ENCODE measurements at places on chromosomes 7 and 10.
A peak's percentile ranks its signal among the peaks of the same experiment; 100 is the strongest.

DNA sequence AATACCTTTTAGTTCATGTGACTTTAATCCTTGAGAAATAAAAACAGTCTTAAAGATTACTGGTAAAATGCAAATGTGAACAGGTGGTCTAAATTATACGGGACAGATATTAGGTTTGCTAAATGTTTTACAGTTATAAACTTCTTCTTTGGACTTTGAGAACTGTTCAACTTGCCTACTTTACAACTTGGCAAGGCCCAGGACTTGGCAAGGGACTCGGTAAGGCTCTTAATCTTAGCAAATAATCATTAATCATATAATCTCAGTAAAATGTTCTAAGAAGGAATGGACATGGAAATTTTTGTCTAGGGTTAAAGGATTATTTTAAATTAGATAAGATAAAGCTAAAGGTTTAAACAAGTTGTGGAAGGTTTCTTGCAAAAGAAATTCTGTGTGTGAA is 4.8 kb upstream of the UBE2D4 start:
- DNase-seq: no peak

DNA sequence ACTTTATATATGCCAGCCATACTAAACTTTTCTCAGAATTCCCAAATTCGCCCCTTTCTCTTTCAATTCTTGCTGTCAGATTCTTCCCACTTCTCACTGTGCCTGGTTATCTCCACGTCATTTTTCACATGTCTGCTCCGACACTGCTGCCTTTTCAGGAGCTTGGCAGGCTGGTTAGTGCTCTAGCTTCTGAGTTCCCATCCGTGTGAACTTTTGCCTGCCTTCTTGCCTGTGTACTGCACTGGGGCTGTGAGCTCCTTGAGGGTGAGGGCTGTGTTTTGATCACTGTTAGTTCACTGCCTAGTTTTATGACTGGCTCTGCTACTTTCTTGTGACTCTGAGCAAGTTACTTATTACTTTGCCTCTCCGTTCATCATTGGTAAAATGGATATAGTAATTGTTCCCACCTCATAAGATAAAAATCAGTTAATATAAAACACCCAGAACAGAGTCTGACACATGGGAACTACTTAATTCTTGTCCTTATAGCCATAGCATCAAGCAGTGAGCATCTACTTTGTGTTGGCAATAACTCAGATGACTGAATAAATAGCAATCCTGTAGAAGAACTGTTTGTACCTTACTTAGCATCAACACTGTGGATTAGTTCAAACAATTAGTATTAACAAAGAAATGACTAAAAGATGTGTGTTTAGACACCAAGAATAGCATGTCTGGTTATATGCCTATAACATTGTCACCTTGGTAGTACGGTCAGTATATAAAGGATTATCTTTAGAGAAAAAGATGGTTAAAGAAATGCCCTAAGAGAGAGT is 5.5 kb downstream of the GSTO1 start:
- DNase-seq: peak; percentile 9

- no peak for DNase-seq
Measured at GRCh38 chr10:70845256-70845655, 29.5 kb downstream of the SGPL1 start.

- DNase-seq: no peak
Measured at GRCh38 chr10:96342402-96342801, 16.4 kb downstream of the OPALIN start.

- no peak for DNase-seq
Measured at GRCh38 chr10:90743291-90743690, 114.5 kb downstream of the HTR7 start.

DNA sequence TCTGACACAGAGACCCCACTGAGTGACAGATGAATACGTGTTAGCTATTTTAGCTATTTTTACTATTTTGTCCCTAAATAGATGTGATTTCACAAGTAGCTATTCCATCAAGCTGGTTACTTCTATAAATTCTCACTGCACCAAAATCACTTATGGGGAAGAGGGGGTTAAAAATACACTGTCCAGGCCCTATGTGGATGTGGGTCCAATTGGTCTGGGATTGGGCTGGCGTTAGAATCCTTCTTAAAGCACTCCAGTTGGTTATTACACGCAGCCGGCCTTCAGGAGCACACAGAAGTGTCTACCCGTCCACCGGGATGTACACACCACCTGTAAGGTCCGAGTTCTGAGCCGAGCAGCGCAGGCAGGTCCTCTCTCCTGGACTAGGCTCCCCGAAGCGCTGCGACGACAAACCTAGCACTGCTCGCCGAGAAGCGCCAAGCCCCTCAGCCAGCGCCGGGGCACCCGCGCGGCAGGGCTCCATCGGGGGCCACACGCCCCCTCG is 222.3 kb upstream of the MKLN1 start:
- no peak for DNase-seq

GRCh38 chr7:40516376-40516775 is 381.6 kb downstream of the SUGCT start:
- DNase-seq: no peak

DNA sequence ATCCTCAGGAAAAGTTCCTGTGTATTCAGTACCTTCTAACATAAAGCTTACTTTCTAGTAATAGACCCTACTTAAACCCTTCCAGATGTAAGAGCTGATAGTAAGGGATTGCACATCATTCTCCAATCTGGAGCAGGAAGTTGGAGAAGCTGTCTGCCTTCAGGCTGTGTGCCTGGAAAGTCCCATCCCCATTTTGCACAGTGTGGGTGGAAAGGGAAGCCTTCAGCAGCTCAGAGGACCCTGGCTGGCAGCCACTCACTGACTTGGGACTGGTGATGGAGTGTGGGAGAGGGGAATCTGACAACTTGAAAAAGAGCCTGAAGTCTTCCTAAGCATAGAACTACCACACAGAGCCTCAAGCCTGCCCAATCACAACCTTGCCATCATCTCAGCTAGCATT is 164.1 kb upstream of the ADO start:
- DNase-seq: no peak
